Left renal pelvis (tissue), 4 donors: ENCODE measurements at places on chromosomes 5 and 9. TPM values are rescaled to one million over a fixed set of nuclear protein-coding genes. Genes with fewer than 3 reads are reported as not detected.

- DNase-seq, result no peak
Observed at GRCh38 chr5:149310947-149311658, 34.2 kb upstream of the GRPEL2 start.

DNA sequence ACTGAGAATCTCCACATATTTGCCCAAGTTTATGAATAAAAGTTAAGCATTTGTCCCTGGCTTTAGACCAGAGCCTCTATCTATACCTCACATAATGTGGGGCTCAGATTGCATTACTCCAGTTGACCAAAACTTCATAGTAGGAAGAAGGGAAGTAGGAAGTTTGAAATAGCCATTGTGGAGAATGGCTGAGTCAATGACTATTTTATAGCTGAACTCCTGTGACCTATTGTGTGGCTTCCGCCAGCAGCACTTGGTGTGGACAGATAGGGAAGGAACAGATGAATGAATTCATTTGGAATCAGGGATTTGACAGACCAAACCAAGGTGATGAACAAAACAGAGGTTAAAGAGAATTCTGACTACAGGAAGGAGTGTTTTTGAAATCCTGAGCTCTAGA lies 92.9 kb upstream of the LPAR1 start:
- DNase-seq, result no peak

- no peak for DNase-seq
Observed at GRCh38 chr5:43099640-43100039, 21.1 kb upstream of the ZNF131 start.

GRCh38 chr9:100848726-100849125 lies 179.8 kb upstream of the PLPPR1 start:
- DNase-seq, result no peak

DNA sequence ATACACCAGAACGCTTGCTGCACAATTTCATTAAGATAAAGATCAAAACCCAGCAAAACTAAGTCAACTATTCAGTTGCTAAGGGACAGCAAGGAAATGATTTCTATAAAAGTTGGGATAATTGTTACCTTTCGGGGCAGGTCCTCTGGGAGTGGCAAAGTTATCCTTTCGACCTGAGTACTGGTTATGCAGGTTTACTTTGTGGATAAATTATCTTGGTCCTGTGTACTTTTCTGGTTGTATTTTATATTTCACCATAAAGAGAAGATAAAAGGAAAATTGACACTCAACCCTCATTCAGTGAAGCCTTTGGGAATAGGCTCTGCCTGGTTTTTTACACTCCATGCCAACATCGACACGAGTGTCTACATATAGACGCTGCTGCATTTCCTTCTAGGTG lies 146.5 kb downstream of the SYK start:
- no peak for DNase-seq

Gene WWC1
- 89.7 TPM for polyA plus RNA-seq
